T-helper 9 cell (primary cell): ENCODE measurements at places on chromosomes 13 and 19.

DNA sequence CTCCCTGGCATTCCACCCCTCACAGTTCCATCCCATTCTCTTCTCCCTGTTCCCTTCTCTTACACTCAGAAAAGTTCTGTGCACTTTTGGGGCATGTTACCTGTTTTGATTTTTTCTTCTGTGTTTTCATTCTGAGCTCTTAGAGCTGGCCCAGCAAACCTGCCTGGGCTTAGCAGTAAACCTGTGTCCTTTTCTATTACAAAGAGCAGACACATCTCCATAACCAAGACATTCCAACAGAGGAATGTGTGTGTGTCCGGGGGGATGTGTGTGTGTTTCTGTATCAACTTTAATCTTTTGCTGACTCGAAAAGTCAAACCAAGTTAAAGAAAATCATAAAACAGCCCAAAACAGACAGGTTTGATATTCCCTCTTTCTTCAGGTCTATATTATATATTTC lies 49.1 kb upstream of the SOX21 start:
- DNase-seq, result no peak

GRCh38 chr19:13997631-13997962 lies 8.5 kb downstream of the RFX1 start:
- DNase-seq, result no peak

DNA sequence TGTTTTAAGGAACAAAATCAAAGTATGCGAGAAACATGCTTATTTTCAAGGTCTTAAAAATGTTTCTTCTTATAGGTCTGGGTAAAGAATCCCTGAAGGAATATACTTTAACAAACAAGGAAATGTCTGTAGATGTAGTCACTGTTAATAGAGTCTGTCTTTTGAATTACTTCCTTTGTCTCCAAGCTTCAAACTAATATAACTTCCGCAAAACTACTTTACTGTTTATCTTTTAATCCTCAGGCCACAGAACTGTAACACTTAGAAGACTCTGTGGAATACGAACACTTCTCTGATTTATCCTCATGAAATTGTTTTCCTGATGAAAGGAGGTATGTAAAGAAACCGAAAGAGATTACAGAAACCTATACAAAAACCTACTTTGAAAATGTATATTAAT lies 316.0 kb downstream of the PCDH9 start:
- DNase-seq, result no peak

- DNase-seq, result no peak
Measured at GRCh38 chr13:71218960-71219359, 648.0 kb downstream of the DACH1 start.

DNA sequence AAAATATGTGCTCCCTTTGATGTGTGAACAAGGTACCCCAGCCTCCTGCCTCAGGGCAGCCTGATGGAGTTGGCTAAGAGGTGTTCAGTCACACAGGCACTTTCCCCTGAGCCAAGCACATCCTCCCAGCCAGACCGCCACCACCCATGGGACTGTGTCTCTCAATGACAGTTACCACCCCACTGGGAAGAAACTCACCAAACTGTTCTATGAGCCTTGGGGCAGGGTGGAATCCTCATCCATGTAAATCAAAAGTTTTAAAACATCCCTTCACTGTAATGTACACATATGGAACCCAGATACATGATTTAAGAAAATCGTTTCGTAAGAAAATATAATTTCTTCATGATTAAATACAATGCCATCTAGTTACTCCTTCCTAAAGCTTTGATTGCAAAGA lies 138.4 kb upstream of the LSM14A start:
- no peak for DNase-seq

GRCh38 chr13:51585696-51586095 lies 1.4 kb downstream of the WDFY2 start:
- DNase-seq, result no peak

GRCh38 chr19:52896431-52897137 lies 851 bp downstream of the ZNF320 start:
- no peak for DNase-seq

- DNase-seq, result no peak
Measured at GRCh38 chr13:44825953-44826352, 163.3 kb downstream of the NUFIP1 start.

DNA sequence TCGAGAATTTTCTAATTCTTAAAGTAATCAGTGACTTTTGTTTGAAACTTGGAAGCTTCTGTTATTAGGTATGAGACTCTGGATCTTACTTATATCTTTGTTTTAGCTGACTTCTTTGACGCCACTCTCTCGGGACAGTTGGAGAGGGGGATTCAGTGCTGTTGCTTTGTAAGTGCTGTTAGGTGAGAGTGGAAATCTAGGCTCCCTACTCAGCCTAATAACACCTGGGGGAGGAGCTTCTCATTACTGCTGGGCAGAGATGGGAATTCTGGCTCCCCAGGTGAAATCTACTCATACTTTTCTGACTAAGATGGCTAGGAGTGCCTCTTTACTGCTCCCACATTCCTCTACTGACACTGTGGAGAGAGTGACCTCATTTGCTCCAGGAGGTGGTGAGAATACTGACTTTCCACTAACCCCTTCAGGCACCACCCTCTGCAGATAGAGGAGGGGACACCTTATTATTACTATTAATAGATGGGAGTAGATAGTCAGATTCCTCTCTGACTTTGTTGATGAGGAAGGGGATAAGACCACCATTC lies 324.9 kb upstream of the SPRY2 start:
- no peak for DNase-seq

GRCh38 chr19:38564981-38565690 lies 52.6 kb downstream of the MAP4K1 start:
- no peak for DNase-seq

GRCh38 chr19:50047671-50048070 lies 21.9 kb downstream of the ZNF473 start:
- DNase-seq, result no peak

DNA sequence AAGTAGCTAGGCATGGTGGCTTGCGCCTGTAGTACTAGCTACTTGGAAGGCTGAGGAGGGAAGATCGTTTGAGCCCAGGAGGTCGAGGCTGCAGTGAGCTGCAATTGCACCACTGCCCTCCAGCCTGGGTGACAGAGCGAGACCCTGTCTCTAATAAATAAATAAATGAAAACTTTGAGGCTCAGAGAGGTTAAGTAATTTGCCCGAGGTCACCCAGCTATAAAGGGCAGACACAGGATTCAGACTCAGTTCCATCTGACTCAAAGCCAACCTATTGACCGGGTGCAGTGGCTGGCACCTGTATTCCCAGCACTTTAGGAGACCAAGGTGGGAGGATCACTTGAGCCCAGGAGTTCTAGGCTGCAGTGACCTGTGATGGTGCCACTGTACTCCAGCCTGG lies 7.4 kb upstream of the OLFM2 start:
- no peak for DNase-seq

DNA sequence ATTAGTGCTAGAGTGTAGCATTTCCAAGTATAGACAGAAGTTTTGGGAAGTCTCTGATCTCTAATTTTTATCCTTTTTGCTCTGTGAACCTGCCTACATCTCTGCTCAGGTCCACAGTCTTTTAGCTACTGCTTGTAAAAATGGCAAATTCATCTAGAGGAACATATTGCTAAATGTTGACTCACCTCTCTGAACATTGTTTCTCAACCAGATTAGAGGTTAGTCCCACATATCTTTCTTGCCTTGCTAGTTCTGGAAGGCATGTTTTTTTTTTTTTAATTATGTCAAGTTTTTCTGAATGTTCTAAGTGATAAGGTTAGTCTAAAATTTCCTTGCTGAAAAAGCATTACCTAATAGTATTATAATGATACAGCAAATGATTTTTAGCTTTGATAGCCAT lies 2889.6 kb upstream of the PCDH20 start:
- DNase-seq, result no peak

DNA sequence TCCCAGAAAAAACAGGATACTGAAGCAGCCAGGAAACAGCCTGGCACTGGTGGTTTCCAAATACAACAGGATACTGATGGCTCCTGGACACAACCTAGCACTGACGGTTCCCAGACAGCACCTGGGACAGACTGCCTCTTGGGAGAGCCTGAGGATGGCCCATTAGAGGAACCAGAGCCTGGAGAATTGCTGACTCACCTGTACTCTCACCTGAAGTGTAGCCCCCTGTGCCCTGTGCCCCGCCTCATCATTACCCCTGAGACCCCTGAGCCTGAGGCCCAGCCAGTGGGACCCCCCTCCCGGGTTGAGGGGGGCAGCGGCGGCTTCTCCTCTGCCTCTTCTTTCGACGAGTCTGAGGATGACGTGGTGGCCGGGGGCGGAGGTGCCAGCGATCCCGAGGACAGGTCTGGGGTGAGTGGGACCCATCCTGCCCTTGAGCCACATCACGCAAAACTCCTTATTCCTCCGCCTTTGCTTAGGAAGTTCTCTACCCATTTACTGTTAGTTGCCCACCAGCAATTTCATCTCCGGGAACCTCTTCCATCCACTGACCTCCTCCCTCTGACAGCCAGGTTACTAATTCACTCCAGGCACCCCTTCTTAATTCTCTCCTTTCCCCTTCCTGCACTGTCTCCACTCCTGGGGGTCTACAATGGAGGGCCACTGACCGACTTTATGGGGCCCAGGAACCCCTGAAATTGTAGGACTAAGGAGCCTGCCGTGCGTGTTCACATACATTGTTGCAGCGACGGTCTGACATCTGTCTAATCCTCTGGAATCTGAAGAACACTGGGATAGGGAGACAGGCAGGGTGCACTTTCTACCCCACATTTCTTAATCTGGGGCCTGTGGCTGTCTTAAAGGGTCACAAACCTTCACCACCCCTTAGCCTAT lies 1.2 kb downstream of the ITPKC start:
- DNase-seq, result no peak

DNA sequence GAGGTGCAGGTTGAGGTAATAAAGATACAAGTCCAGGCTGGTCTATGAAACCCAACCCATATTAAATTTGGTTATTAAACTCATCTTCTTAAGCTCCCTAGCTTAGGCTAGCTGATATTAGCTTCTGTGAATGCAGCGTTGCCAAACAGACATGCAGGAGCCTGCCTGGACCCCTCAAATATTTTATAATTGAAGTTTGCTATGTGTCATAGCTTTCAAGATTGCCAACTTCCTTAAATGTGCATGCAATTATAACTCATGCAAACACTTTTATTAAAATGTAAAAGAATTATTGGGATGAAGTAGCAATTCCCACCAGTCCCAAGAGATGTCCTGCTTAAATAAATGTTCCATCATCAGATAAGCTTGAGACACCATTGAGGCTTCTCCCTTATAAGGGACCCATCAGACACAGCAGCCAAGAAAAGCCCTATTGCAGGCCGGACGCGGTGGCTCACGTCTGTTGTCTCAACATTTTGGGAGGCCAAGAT lies 51.3 kb downstream of the MBNL2 start:
- no peak for DNase-seq

DNA sequence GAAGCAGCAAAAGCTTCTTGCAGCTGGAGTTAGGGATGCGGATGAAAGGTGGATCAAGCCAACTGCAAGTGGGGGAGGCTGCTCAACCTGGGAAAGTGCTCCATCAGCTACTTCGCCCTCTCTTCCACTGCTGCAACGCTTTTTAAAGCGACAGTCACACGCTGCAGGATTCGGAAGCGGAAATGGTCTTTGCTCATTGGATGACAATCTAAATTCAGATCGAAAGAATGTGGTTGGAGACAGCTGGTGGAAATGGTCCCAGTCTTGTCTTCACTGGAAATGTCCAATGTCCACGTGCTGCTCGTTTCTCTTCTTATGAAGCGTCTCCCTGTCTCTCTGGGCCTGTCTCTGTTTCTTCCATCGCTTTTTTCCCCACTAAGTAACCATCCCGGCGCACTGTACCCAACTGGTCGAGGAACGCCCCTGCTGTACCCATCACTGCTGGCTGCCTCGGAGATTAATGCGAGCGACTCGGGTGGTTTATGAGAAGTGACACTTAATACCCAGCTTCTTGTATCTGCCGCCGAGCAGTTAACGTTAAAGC lies 2.1 kb upstream of the FGF9 start:
- no peak for DNase-seq

- no peak for DNase-seq
Measured at GRCh38 chr13:51271528-51272085, 49.4 kb downstream of the FAM124A start.

DNA sequence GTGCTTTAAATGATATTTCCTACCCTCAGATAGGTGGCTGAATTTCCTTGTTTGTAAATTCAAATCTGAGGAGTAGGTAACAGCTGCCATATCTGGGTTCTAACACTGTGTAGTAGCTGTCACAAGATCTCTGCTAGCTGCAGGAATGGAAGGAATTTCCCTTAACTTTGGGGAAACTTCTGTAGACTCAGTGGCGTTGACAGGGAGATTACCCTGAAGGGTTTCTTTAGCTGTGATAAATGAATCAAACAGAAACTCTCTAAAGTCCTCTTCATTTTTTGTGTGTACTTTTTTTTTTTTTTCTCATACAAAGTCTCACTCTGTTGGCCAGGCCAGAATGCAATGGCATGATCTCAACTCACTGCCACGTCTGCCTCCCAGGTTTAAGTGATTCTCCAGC lies 5.3 kb upstream of the EPSTI1 start:
- no peak for DNase-seq

DNA sequence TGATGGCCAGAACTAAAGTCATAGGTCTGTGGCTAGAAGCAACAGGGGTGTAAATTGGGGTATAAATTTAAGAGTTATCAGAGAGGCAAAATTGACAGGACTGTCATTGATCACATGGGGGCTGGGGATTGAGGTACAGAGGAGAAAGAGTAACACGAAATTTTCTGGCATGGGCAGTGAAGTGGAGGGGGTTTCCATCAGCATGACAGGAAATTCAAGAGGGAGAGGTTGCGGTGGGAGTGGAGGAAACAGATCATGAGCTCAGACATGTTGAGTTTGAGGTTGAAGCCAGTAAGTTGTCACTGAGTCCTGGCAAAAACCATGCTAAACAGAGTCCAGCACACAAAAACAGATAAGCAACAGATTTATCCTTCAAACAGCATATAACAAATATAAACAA lies 192.1 kb upstream of the TSC22D1 start:
- DNase-seq, result no peak

- DNase-seq, result no peak
Measured at GRCh38 chr13:44300895-44301638, 72.6 kb upstream of the SERP2 start.

- no peak for DNase-seq
Measured at GRCh38 chr13:44188257-44188656, 185.4 kb upstream of the SERP2 start.

DNA sequence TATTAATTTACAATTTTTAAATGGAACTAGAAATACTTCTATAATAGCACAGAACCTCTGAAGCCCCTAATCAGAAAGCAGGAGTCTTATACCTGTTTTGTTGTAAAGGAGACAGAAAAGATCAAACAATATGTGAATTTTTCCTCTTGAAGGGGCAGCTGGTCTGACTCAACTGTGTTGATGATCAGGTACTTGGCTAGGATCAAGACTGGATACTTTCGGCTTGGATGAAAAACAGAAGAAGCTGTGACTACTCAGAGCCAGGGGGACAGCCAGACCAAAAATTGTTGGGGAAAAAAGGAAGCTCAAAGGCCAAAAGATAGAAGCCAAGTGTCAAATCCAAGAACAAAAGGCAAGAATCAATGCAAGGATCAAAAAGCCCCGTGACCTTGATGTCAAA lies 195.6 kb downstream of the KCTD12 start:
- no peak for DNase-seq

GRCh38 chr13:84032116-84032515 lies 149.8 kb upstream of the SLITRK1 start:
- no peak for DNase-seq
